COR-L47 (cell line): ENCODE measurements at places on chromosomes 4 and X.
A peak's percentile ranks its signal among the peaks of the same experiment; 100 is the strongest.

- DNase-seq = no peak
Measured at GRCh38 chrX:134908356-134908755, 82.4 kb upstream of the SMIM10 start.

- no peak for DNase-seq
Measured at GRCh38 chr4:98447648-98448047, 186.5 kb downstream of the RAP1GDS1 start.

GRCh38 chrX:109372291-109372690 is 109.6 kb downstream of the GUCY2F start:
- DNase-seq = no peak

GRCh38 chr4:155433636-155434360 is 57.0 kb upstream of the MAP9 start:
- no peak for DNase-seq

- DNase-seq = no peak
Measured at GRCh38 chrX:30085571-30085970, 129.8 kb upstream of the MAGEB2 start.

- DNase-seq = no peak
Measured at GRCh38 chr4:38344929-38345328, 319.1 kb upstream of the KLF3 start.

- DNase-seq = no peak
Measured at GRCh38 chrX:124215786-124216185, 116.7 kb upstream of the TEX13D start.

- peak; percentile 76 for DNase-seq
Measured at GRCh38 chrX:47384502-47384901, 14.1 kb downstream of the ZNF157 start.

DNA sequence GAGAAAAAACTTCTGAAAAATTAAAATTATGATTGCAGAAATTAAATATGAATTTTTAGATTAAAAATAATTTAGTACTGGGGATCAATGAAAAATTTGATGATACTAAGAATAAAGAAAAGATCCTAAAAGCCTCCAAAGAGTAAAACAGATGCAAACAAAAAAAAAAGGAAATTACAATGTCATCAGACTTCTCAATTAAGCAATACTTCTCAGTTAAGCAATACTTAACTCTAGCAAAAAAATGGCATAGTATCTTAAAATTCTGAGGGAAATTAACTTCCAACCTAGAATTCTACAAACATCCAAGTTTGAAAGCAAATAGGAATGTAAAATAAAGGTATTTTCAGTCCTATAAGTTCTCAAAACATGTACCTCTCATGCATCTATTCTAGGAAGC is 141.2 kb upstream of the INTU start:
- no peak for DNase-seq

DNA sequence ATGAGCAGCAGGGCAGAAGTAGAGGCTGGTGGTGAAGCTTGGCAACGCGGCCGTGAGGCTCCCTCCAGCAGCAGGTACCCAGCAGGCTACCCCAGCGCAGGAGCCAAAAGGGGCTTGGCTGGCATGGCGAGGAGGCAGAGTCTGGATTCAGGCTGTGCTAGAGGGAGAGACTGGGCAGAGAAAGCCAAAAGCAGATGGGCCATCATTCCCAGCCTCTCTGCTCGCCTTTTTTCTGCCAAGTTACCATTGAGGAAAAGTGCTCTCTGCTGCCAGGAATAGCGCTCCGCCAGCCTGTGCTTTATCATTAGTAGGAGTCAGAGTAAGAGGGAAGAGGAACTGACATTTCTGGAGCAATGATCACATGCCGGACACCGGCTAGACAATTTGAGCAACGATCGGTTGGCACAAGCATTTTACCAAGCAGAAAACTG is 28.7 kb upstream of the MAP3K15 start:
- no peak for DNase-seq

GRCh38 chr4:73989928-73990327 is 1.9 kb upstream of the PPBP start:
- no peak for DNase-seq

GRCh38 chrX:107630031-107630689 is 1.9 kb downstream of the PRPS1 start:
- no peak for DNase-seq

DNA sequence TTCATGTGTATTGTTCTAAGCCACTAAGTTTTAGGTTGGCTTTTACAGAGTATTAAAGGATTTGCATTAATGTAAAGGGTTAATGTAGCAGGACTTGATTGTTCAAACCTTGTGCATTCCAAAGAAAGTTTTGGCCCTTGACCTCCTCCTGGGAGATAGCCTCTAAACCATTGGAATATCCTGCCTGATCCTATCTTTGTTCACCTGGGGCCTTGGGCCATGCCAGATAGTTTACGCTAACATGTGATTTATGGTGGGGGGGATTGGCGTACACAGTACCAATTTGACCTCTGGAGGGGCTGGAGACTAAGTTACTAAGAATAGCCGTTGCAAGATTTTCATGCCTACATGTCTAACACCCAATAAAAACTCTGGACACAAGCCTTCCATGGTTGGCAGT is 1002.7 kb upstream of the PABPC4L start:
- DNase-seq = no peak

DNA sequence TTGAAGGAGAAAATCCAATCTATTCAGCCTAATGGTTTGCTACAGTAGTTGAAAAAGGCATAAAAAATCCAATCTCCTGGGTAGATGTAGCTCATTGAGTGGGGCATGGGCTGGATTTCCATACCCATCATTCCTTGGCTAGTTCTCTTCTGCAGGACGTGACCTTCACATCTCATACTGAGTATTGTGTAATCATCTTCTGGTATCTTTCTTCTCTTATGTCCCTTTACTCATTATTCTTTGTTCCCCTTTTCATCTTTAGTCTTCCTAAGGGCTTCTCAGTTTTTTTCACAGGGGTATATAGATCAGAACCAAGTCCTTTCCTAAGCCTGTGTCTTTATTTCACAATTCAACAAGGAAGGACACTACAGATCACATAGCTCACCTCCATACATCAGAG is 727.6 kb upstream of the MAGEB2 start:
- DNase-seq = no peak

DNA sequence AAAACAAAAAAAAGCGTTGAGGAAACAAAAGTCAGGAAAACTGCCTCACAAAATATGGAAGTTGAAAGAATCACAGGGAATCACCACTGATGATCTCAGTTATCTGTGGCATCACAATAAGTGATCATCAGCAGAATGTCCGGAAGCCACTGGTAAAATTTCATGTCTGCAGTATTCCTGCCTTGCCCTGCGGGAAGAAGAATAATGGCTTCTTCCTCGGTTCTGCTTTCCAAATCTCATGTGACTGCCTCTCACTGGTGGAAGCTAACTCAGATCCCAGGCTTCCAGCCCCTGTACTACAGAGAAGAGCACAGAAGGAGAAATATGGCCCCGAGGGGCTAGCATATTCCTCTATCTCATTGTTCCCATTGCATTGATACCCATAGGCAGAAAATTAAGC is 12.7 kb upstream of the ZNF330 start:
- no peak for DNase-seq

- DNase-seq = no peak
Measured at GRCh38 chrX:3577551-3577950, 135.9 kb downstream of the PRKX start.

GRCh38 chrX:39808471-39808917 is 289.3 kb downstream of the BCOR start:
- DNase-seq = no peak

- DNase-seq = no peak
Measured at GRCh38 chr4:3337811-3338210, 45.0 kb downstream of the RGS12 start.

DNA sequence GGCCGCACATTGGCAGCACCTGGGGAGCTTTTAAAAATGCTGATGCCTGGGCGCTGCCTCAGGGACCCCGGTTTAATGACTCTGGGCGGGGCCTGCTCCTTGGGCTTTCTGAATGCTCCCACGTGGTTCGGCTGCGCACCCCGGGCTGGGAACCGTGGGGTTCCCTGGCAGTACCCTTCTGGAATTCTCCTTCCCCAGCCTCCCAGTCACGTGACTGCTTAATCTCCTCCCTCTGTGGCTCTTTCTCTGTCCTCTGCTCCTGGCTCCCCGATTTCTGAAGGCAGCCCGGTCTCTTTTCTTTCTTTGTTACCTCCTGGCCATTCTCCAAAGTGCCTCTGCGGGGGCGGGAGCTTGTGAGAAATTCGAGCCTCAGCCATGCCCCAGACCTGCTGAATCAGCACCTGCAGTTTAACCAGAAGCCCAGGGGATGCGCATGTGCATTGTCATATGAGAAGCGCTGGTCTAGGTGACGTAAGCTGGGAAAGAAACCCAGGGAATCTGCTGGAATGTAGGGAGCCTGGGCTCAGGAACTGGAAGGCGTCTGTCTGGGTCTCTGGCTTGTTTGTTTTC is 16.6 kb downstream of the CLCN4 start:
- DNase-seq = no peak

DNA sequence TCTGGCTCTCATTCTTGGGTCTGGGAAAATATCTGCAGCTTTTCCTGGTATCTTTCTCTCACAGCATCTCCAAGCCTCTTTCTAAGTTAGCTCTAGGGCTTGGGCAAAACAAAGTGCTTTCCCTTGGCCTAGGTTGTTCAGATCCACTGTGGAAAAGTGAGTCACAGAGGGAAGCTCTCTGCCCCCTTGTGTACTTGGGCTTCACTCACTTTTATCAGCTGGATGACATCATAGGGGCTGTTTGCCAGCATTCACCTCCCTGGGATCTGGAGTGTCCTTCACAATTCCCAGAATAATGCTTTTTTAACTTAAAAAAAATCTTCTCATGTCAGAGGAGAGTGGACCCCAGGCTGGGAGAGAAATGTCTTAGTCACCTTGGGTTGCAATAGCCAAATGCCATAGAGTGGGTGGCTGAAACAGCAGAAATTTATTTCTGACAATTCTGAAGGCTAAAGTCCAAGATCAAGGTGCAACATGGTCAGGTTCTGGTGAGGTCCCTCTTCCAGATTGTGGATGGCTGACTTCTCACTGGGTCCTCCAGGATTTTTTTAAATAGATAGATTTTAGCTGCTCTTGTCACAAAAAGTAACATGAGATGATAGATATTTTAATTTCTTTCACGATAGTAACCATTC is 247.8 kb downstream of the SH2D1A start:
- DNase-seq = no peak

DNA sequence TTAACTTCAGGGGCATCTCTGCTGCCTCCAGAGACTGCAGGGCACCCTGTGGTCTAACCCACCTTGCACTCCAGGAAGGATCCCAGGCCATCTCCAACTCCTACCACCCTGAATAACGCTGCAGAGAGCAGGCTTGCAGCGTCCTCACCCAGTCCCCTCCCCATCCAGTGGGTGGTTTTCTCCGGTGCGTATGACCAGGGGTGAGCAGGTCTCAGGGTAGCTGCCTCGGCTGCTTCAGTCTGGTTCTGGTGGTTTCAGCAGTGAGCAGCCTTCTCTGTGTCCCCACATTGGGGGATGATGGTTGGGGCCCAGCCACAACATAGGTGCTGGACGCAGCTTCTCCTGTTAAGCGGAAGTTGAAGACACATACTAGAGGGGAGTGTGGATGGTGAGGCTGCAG is 38.6 kb upstream of the SORCS2 start:
- DNase-seq = no peak

- DNase-seq = no peak
Measured at GRCh38 chr4:38065176-38065575, 105.0 kb downstream of the PTTG2 start.

DNA sequence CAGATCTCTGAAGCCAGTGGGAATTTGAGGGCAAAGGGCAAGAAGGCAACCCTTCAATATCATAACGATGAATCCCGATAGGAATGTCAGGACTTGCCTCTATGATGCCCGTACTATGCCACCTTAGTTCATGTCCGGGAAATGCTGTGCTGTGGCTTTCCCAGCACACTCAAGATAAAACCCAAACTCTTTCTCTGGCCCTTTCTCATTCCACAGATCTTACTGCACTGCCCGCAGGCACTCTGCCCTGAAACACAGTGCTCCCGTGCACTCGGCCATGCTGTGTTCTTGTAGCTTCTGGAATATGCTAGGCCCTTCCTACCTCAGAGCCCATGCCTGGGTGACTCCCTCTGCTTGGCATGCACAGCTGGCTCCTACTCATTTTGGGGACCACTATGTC is 26.3 kb downstream of the SORCS2 start:
- no peak for DNase-seq

DNA sequence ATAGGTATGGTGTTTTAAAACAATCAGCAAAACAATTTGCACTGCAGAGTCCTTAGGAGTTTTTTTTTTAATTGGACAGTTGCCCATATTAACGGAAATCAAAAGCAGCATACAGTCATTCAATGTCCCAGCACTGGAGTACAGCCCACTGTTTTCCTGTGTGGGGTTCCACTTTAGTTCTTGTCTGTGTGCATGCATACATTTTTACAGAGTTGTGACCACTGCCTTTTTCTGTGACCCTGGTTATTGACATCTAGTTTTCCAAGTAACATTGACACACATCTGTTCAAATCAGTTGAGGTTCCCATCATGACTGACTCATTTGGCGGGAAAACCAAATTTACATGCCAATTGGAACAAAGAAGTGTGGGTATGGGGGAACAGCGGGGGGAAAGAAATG is 83.3 kb downstream of the HPRT1 start:
- DNase-seq = no peak

- no peak for DNase-seq
Measured at GRCh38 chr4:181432335-181432734, 810.9 kb upstream of the TENM3 start.

DNA sequence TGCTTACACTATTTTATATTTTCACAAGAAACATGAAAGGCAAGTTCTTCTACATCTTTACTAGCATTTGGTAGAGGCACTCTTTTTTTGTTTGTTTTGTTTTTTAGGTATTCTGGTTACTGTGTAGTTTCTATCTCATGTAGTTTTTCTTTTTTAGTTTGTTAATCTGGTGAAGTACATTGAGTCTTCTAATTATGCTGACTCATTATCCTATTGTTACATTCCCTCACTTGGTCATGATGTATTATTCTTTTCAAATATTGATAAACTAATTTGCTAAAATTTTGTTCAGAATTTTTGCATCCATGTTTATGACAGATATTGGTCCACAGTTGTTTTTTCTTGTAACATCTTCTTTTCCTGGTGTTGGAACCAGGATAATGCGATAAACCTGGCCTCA is 4.7 kb downstream of the GK2 start:
- no peak for DNase-seq

DNA sequence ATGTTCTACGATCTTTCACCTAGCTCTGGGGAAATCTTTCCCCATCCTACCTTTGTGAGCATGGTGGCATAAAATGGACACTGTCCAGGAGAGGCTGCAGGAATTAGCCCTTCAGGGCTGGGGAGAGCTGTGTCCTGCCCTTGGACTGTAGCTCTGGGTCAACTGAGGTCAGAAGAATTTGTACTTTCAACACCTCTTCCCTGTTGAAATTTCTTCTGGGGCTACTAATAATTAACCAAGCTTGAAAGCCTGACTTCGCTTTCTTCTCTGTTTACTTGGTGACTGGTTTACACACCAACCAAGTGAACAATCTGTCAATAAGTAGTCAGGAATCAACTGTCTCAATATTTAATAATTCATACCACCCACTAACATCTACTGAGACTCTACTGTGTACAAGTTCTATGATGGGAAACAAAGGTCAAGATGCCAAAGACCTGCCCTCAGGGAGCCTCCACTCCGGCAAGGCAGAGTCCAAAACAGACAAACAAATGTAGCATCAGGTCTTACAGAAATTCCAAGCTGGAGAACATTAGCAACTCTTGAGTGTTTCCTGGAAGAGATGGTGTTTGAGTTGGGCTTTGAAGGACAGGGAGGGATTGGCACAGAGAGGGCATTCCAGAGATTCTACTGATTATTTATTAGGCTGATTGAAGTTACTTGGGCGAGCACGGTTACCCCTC is 113.1 kb downstream of the ENPP6 start:
- no peak for DNase-seq

GRCh38 chr4:24770032-24770584 is 25.3 kb upstream of the SOD3 start:
- no peak for DNase-seq

- DNase-seq = peak; percentile 85
Measured at GRCh38 chr4:139728840-139729239, 63.2 kb downstream of the MGST2 start.
